ENCODE measurements at places on chromosomes 5 and 9. TPM values are rescaled to one million over a fixed set of nuclear protein-coding genes. Genes with fewer than 3 reads are reported as not detected.

Gene IRX4
- total RNA-seq: not detected

Gene UGCG
- total RNA-seq: 49.7 TPM

Gene CHSY3
- total RNA-seq: not detected

Gene TLR4
- total RNA-seq: 0.23 TPM

Gene NR6A1
- total RNA-seq: 8.7 TPM

Gene TXNDC8
- total RNA-seq: not detected

Gene MCC
- total RNA-seq: 0.38 TPM

Gene RNF183
- not detected for total RNA-seq

Gene CDC37L1
- 8.9 TPM for total RNA-seq

Gene HAND1
- 0.64 TPM for total RNA-seq

Gene CATSPER3
- 0.18 TPM for total RNA-seq

Gene NMUR2
- not detected for total RNA-seq

Gene PCDHGC5
- total RNA-seq: 0.87 TPM

Gene ELAVL2
- total RNA-seq: 1.3 TPM

Gene SLC4A9
- total RNA-seq: 0.05 TPM

Gene PCDHGA6
- 0.32 TPM for total RNA-seq

Gene CNTFR
- not detected for total RNA-seq

Gene TMEFF1
- total RNA-seq: 0.38 TPM

Gene FER
- total RNA-seq: 13.7 TPM
